Activated CD4-positive, CD25-positive, alpha-beta regulatory T cell treated with anti-CD3 and anti-CD28 coated beads, Interleukin-2, amount 50 U/mL, for 16 hours (primary cell): ENCODE measurements at places on chromosomes 5 and 9.

DNA sequence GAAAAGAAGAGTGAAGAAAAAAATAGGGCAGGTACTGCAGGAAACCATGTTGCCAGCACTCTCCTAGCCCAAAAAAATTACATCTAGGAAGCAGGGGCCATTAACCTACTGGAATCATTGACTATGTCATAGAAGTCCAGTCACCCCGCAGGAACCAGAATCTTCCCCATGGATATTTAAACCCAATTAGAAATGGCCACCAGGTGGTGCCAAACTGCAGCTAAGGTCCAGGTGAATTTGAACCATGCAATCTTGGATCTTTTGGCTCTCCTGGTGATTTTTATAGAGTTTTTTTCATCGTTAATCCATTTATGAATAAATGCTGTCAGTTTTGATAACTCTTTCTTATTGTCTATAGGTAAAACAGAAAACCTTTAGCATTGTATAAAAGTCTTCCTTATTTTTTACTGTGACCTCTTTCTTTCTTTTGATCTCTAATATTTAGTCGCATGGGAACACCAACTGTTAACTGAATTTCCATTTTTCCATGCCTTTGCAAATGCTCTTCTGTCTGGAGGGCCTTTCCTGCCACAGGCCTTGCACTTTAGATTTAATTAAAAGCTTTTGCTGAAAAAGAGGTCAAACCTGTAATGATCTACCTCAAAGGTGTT, 147.5 kb upstream of the FGF10 start:
- no peak for DNase-seq

DNA sequence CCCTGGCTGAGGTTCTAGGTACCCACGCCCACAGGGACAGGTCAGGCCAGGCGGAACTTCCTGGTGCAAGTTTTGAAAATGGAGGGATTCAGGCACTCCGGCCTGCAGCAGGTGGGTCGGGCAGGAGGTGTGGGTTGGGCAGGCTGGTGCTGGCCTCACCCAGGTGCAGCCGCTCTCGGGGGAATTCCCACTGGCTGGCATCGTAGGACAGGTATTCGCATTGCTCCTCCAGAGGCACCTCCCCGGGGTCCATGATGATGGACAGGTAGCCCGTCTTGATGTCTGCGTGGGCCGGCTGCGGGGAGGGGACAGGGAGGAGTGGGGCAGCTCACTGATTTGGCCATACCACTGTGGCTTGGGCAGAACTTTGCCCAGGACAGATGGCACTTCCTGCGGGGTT, 28.7 kb upstream of the SCGB3A1 start:
- no peak for DNase-seq

- DNase-seq, result no peak
These were observed 3.2 kb upstream of the BAAT start for GRCh38 chr9:101387871-101388506.

- no peak for DNase-seq
These were observed at the start of gene BASP1 for GRCh38 chr5:17217493-17218352. Gene BASP1, plus strand, starts transcription at chr5:17217631. Its CDS starts 57,586 bp downstream, at chr5:17275217.

GRCh38 chr5:51466214-51466613, 83.0 kb downstream of the ISL1 start:
- no peak for DNase-seq

- no peak for DNase-seq
These were observed 3.4 kb upstream of the STOML2 start for GRCh38 chr9:35106343-35106730.

DNA sequence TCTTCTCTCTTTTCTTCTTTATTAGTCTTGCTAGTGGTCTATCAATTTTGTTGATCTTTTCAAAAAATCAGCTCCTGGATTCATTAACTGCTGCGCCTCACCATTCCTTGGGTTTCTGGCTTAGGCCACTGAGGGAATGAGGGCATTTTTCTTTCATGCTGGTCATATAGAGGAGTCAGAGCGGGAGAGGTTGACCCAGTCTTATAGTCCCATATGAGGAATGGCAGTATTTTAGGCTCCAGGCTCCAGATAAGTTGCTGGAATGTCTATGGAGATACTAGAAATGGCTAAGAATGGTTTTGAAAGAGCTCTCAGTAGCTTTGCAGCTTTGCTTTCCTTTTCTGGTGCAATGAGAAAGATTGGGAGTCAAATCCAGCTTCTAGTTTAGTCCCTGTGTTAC, 58.2 kb downstream of the GALNT10 start:
- DNase-seq, result no peak

DNA sequence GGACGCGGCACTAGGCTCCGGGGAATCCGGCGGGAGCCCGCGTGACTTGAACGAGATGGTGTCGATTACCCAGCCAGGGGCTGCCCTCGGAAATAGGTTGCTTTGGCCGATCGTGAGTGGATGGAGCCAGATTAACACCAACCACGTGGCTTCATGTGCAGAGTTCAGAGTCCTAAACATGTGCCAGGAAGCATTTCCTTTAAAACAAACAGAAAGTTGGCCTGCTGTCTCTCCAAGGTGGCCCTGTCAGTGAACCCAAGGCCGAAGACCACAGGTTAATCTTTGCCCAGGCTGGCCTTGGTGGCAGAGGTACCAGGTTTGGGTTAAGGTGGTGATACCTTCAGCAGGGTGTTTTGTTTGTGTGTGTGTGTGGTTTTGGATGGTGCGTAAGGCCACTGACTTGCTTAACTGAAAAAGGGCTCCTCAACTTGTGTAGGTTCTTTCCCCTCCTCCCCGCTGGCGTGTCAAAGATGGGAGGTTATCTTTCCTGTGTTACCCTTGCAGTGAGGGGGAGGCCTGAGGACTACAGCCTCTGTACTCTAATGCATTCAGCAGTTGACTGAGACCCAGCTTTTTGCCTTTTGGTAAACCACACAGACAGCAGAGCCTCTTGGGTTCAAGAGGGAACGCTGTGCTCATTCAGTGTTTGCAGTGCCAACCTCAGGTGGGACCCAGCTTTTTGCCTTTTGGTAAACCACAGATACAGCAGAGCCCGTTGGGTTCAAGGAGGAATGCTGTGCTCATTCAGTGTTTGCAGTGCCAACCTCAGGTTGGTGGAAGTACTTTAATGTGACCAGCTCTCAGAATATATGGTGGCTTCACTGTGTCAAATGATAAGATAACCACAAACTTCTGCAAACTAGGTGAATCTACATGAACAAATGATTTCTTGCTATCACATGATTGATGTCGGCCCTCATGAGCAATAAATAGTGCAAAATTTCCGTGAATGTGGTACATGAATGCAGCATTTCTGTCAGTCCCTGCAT, 1.4 kb downstream of the IQGAP2 start:
- DNase-seq, result peak; percentile 51

DNA sequence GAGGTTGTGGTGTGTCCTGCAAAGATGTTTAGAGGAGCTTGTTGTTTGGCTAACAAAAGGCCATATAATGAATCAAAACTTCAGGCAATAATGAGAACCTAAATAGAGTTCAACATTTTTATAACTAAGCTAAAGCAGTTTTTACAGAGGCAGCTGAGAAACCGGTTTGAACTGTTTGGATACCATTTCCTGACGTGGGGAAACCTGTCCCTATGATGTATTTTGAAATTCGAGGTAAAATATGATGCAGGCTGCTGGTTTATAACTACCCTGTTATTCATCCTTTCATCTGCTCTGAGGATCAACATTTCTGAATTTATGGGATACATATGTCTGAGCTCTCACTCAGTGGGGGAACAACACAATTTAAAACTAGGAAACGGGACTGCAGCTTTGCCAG, 289.5 kb upstream of the IRX2 start:
- DNase-seq, result no peak

DNA sequence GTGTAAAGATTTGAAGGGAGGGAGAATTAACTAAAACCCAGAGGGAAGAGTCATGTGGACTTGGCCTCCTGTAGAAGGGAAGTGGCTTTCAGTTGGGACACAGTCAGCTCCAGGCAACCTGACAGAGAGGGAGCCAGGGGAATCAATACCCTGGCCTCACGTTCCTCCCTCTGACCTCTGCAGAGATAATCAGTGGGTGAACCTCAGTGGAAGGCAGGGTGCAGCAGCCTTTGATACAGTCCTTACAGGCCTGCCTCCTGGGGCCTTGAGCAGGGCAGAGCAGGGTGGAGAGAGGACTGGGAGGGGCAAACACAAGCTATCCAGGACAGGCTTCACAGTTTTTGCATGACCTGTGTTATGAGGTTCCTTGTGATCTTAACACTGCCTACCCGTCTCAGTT, 61.9 kb upstream of the GPBP1 start:
- no peak for DNase-seq

DNA sequence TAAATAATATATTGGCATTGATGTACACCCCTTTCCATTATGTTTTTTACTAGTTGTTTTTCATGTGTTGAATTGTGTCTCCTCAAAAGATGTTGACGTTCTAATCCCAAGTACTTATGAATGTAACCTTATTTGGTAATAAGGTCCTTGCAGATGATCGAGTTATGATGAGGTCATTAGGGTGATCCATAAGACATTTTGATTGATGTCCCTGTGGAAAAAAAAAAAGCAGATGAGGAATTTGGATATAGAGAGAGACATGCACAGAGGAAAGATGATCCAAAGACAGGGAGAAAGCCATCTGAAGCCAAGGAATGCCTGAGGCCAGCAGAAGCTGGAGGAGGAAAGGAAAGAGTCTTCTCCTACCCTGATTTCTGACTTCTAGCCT, 632.7 kb downstream of the TLR4 start:
- no peak for DNase-seq

GRCh38 chr5:16784843-16785791, 151.0 kb downstream of the MYO10 start:
- peak; percentile 1 for DNase-seq

GRCh38 chr5:38190111-38190510, 68.2 kb upstream of the EGFLAM start:
- DNase-seq, result no peak

- DNase-seq, result no peak
These were observed 2.6 kb downstream of the OLFML2A start for GRCh38 chr9:124779368-124780059.

GRCh38 chr9:10130061-10130675, 482.6 kb downstream of the PTPRD start:
- DNase-seq, result no peak

GRCh38 chr5:142439207-142439860, 114.5 kb upstream of the SPRY4 start:
- no peak for DNase-seq

DNA sequence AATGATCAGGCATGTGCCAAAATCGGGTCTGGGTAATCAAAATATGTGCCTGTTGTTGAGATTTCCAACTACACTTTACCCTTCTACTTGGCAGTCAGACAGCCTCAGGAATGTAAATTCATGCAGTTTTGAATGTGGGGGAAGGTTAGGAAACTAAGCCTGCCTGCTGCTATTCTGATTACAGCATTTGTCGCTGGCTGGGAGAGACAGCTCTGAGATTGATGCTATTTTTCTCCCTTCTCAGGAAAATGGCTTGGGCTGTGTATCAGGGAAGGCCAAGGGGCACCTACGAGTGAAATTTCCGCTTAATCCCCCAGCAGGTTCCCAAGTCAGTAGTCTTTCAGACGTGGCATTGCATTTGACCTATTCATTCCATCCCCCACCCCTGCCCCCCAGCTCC, 3.6 kb upstream of the RGS7BP start:
- DNase-seq, result no peak

GRCh38 chr5:18920966-18921365, 1067.0 kb downstream of the CDH18 start:
- DNase-seq, result no peak

DNA sequence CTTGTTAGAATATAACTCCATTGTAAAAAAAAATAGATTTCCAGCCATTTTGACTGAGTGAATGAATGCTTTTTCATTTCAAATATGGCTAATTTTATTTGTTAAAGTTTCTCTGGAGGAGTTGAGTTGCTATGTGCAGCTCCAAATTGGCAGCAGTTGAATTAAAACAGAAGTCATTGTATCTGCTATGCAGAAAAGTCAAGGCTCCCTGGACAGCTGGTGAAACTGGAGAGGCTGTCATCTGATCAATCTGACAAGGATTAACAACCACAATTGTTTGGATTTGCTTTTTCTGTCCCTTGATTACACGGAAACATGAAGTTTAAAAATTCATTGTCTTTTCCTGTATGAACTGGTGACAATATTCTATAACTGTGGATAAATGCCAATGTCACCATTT, 713.9 kb downstream of the EFNA5 start:
- no peak for DNase-seq

DNA sequence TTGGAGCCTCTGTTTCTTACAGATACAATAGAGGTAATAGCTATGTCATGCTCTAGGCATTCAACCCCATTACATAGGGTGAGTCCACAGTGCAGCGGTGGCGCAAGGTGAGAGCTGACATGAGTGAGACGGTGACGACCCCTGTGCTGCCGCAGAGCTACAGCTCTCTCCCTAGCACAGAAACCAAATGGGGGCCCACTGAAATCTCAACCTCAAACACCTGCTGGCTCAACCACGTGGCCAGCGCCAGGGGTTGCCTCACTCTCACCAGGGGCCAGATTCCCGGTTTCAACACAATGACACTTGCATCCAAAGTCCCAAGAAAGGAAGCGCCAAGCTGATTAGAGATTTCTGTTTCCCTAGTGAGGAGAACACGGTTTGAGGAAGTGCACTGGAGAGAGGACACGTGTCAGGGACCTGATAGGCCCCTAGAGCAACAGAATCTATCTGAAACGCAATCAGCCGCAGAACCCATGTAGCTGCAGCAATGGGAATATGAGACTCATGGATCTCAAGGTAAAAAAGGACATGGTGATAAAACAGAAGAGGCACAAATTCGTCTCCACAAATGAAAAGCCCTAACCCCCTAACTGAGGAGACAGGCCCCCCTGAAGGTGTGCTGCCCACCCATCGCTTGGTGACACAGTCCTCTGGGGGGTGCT, 114.3 kb downstream of the CRB2 start:
- no peak for DNase-seq

GRCh38 chr9:132161743-132162184, at the start of gene NTNG2:
Gene NTNG2, plus strand, starts transcription at chr9:132162058. Its CDS starts 4,774 bp downstream, at chr9:132166832.
- no peak for DNase-seq

DNA sequence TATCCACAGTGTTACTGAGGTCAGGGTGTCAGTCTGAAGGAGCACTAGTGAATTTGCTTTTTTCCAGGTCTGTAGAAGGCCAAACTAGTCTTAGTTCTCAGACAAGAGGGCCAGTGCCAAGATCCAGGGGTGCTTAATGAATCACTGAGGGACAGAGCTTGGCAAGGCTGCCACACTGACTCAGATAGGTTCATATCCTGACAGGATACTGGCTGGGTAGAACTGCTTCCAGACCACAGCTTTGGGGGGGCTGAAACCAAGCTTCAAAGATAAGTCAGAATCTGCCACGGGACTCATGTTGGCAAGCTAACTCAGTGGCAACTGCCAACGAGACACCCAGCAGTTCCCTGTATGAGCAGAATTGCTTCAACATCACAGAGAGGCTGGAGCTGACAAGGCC, 1125.4 kb downstream of the EFNA5 start:
- DNase-seq, result no peak

DNA sequence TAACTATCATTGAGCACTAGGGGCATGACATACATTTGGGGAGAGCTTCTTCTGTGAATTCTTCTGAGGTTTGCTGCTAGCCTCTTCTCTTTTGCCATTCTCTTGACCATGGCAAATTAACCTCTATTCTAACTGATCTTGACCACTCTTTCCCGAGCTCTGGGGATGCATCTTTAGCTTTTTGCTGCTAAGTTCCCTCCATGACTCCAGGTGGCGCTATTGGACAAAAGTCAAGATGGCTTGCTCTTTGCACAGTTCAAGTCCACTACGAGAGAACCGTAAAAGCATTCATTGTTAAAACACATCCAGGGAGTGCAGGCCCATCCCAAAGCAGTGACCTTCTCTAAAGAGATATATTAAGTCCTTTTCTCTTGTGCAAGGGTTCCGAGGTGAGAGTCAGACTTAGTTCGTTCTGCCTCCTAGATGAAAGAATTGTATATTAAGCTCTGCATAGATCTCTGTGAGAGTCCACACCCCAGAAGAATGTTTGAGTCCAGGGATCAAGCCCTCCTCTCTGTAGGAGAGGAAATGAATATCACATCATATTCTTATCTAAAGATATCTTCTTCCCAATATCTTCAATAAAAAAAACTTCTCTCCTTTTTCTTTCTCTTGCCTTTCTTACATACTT, 1152.9 kb upstream of the CDH6 start:
- no peak for DNase-seq
